Mesangial cell (primary cell): ENCODE measurements at places on chromosomes 6 and 20. TPM values are rescaled to one million over a fixed set of nuclear protein-coding genes. Genes with fewer than 3 reads are reported as not detected.

The LTB gene
- 1.3 and 2.0 TPM in 2 replicates for total RNA-seq

The SGK1 gene
- total RNA-seq, result 189 and 307 TPM in 2 replicates

The HDGFL1 gene
- total RNA-seq, result not detected in 2 replicates

The TMC2 gene
- not detected in 2 replicates for total RNA-seq

The APOBEC2 gene
- total RNA-seq, result not detected in 2 replicates

The OOEP gene
- total RNA-seq, result not detected in 2 replicates

The RIPOR2 gene
- total RNA-seq, result 0.16 and 0.76 TPM in 2 replicates

The TTLL9 gene
- total RNA-seq, result not detected in 2 replicates

The C6orf132 gene
- 17.3 and 22.6 TPM in 2 replicates for total RNA-seq

The AIF1 gene
- total RNA-seq, result not detected in 2 replicates

The TFAP2D gene
- total RNA-seq, result not detected in 2 replicates

The RBBP8NL gene
- not detected in 2 replicates for total RNA-seq

The SLC29A1 gene
- 121 and 145 TPM in 2 replicates for total RNA-seq

The FAXC gene
- total RNA-seq, result 3.7 and 5.5 TPM in 2 replicates

The FNDC1 gene
- total RNA-seq, result 0.16 and 0.38 TPM in 2 replicates

The SLC22A7 gene
- total RNA-seq, result not detected in 2 replicates

The PHACTR3 gene
- total RNA-seq, result 0.13 TPM in 1 of 2 replicates, not detected in the other

The MCHR2 gene
- total RNA-seq, result not detected in 2 replicates

The SLC12A5 gene
- 2.1 and 3.2 TPM in 2 replicates for total RNA-seq

The STK38 gene
- 19.6 and 20.8 TPM in 2 replicates for total RNA-seq

The ANKEF1 gene
- 1.1 and 3.2 TPM in 2 replicates for total RNA-seq

The BPIFB6 gene
- total RNA-seq, result not detected in 2 replicates

The SH3BGRL2 gene
- total RNA-seq, result 6.7 and 7.0 TPM in 2 replicates

The HCRTR2 gene
- total RNA-seq, result not detected in 2 replicates

The ECT2L gene
- total RNA-seq, result not detected in 2 replicates

The HSF2 gene
- 12.0 and 13.7 TPM in 2 replicates for total RNA-seq

The GABRR1 gene
- not detected in 2 replicates for total RNA-seq

The HRH3 gene
- not detected in 2 replicates for total RNA-seq

The GPLD1 gene
- 0.81 and 4.1 TPM in 2 replicates for total RNA-seq

The TMEM74B gene
- total RNA-seq, result not detected in 2 replicates

The MYB gene
- 0.38 and 1.5 TPM in 2 replicates for total RNA-seq

The IDH3B gene
- 96.6 and 108 TPM in 2 replicates for total RNA-seq

The ISM1 gene
- total RNA-seq, result 0.33 and 1.5 TPM in 2 replicates

The SIRPD gene
- not detected in 2 replicates for total RNA-seq

The PHACTR1 gene
- 1.8 and 4.1 TPM in 2 replicates for total RNA-seq

The SYNGAP1 gene
- 2.3 and 8.4 TPM in 2 replicates for total RNA-seq

The EFCAB8 gene
- total RNA-seq, result under 0.01 TPM in 1 of 2 replicates, not detected in the other

The KCNK5 gene
- 0.16 and 1.3 TPM in 2 replicates for total RNA-seq

The PSORS1C1 gene
- total RNA-seq, result 0.49 and 1.4 TPM in 2 replicates

The TSBP1 gene
- not detected in 2 replicates for total RNA-seq

The CAGE1 gene
- total RNA-seq, result not detected in 2 replicates

The ZNF133 gene
- 10.4 and 12.4 TPM in 2 replicates for total RNA-seq

The SRMS gene
- total RNA-seq, result not detected in 2 replicates

The AVP gene
- not detected in 2 replicates for total RNA-seq
